Dorsolateral prefrontal cortex (tissue), 122 donors: ENCODE measurements at places on chromosomes 1 and 21.

GRCh38 chr1:165134431-165134830, 222.1 kb downstream of the LMX1A start:
- no peak for DNase-seq

DNA sequence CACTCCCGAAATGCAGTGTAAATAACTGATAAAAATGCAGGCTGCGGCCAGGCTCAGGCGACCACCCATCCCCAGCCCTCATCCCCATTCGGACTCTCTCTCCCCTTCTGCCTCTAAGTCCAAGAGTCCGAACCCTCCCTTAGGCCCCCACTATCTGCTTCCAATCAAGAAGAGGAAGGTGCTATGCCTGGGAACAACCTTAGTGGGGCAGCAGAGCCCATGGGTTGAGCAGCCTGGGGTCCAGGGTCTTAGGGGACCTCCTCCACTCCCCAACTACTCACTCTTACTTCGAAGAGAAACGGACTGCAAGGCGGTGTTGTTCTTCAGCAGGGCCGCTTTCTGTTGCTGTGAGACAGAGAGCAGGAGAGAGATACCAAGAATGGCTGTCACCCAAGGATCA, 12.2 kb downstream of the ARHGEF2 start:
- DNase-seq = no peak

DNA sequence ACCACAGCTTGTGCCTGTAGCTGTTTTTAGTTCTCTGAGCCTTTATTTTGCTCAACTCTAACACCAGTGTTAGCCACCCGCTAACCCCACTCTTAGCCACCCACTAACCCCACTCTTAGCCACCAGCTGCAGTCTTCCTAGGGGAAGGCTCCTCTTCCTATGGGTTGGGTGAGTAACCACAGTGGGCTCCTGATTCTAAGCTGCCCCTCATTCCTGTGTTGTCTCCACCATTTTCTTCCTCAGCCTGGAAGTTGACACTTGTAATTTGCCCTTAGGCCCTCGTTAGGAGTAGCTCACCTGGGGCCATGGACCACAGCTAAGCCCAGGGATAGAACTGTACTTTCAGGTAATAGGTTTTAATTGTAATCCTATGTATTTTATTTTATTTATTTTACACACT, 782.9 kb upstream of the TPTE start:
- no peak for DNase-seq

DNA sequence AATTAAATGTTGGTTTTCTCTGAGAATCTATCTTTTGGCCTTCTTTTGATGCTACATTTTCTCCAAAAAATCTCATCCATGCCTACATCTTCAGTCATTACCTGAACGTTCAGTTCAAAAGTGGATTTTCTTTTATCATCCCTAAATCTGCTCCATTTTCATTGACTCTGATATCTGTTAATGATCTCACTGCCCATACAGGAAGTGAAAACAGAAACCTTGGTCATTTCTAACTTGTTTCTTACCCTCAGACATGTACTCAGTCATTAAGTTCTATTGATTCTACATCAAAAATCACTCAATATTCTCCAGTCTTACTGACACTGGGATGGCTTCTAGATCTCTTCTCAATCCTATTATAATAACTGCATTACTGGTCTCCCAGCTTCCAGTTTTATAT, 22.7 kb downstream of the PRKACB start:
- DNase-seq = no peak

DNA sequence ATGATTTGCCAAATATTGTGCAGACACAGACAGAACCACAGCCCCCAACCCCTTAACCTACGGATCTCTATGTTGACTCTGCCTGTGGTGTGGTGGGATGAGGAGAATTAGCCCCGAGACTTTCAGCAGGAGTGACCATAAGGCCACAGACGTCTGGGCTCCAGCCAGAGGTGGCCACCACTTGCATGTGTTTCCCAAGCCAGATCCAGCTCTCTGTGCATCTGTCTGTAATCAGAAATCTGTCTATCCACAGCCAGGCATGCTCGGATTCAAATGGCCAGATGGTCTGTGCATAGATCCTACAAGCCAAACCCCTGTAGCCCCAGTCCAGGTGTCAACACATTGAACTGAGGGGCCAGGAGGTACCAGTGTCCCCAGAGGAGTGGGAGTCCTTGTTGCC, 140.6 kb downstream of the SYF2 start:
- DNase-seq = no peak

DNA sequence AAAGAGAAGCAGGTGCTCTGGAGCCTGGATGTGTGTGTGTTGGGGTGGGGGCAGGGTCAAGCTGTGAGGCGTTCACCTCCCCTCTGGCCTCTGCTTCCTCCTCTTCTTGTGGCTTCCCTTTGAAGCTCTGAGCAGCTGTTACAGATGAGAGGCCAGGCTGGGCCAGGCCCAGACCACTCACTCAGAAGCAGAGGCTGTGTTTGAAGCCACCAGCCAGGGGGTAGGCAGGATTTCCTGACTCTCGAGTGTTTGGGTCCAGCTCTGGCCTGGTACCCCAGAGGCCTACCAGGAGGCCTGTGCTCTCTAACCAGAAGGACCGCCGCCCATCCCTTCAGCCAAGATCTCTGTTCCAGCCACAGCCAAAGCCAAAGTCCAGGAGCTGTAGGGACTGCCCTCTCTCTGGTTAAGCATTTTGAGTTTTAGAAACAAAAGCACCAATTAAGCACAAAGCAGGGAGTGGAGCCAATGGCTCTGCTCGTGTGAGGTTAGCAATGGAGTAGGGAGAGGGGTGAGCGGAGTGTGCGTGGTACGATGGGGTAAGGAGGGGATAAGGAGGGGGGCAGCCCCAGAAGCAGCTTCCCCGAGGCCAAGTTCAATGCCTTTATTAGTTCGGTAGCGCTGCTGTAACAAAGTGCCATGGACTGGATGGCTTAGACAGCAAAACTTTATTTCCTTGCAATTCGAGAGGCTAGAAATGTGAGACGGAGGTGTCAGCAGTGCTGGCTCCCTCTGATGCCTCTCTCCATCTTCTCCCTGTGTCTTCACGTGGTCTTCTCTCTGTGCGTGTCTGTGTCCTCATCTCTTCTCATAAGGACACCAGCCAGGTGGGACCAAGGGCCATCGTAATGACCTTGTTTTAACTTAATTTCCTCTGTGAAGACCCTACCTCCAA, 20.5 kb downstream of the RCSD1 start:
- no peak for DNase-seq

DNA sequence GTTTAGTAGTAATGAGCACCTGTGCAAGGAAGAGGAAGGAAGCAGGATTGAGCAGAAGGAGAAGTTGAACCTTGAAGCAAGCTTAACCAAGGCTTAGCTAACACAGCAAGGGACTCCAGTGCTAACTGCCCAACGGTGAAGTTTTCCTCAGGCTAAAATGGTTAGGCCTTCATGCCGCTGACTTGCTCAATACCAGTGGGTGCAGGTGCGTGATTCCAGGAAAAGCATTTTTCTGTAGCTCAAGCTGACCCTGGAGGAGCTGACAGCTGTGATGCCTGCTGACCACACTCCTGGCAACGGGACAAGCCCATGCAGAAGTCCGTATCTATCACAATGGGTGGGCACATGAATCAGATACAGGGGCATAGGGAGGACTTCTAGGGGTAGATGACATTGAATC, 76.5 kb upstream of the FGGY start:
- no peak for DNase-seq

DNA sequence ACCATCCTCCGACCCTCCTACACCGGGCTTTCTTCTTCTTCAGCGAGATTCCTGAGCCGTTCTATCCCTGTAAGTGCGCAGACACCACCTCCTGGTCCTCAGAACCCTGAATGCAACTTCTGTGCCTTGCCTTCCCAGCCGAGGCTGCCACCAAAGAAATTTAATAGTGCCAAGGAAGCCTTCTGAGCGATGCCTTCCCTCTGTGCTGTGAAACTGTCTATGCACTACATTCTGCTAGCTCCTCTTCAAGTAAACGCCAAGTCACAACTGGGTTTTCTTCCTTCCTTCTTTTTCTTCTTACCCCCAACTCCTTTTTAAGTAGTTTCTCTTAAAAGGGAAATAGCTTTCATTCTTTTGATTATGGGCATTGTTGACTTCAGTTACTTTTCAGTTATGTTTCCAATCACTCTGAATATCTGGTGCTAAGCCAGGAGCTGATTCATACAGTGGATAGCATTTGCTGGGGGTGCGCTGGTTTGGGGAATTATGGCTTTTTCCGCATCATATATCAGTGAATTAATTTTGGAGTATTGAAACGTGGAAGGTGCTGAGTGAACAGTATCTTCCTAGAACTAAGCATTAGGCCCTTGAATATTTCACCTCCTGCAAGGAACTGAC, 38.6 kb upstream of the GPR88 start:
- DNase-seq = no peak

GRCh38 chr1:37031429-37031828, 2.9 kb downstream of the GRIK3 start:
- DNase-seq = no peak

DNA sequence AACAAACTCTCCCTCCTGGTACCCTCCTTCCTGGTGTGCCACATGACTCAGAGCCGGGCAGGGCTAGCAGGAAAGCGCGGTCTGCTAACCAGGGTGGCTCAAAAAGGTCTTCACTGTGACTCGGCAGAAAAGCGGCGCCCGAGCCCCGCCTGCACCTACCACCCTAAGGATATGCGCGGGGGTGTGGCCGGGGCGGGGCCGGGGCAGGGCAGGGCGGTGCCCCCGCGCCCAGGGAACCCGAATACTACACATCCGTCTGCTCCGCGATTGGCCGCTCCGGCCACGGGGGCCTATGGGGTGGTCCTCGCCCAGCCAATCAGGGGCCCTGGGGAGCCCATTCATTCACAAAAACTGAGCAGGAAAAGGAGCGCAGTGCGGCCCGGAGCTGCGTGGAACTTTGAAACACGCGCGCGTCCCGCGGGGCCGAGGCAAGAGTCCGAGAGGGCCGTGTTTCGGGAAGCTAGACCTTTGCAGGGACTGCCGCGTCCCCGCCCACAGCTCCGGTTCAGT, 1.7 kb downstream of the LRP8 start:
- peak; percentile 76 for DNase-seq

GRCh38 chr1:244092964-244093638, 42.0 kb downstream of the ZBTB18 start:
- DNase-seq = no peak

DNA sequence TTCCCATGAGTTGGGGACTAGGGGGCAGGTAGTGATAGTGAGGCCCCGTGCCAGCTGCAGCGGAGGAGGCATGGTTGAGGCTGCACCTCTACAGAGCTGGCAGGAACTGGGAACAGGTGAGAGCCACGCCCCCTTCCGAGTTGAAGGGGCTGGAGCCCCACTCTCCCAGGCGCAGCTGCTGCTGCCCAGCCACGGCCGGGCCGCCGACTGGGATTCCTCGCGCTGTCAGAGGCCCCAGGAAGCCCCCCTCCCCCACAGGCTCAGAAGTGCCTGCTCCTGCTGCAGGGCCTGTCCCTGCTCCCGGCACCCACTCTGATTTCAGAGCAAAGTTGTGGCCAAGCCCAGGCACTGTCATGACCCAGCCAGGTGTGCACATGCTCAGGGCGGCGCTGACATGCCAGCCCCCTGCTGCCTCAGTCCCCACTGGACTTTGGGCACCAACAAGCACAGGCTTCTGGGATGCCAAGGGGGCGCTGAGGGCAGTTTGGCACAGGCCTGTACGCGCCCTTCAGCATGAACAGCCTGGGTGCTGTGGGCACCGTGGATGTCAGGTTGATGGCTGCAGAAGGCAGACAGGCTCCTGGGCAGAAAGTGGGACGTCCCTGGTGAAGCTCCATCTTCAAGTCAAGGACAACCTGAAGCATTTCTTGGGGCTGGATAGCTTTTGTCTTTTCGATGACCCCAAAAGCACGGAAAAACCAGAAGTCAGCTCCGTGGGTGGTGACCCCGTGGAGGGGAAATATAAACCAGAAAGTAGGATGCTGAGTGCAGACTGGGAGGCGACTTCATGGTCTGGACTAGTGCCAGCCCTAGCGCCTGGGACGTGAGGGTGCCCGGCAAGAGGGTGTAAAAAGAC, 121.5 kb downstream of the SIM2 start:
- no peak for DNase-seq

DNA sequence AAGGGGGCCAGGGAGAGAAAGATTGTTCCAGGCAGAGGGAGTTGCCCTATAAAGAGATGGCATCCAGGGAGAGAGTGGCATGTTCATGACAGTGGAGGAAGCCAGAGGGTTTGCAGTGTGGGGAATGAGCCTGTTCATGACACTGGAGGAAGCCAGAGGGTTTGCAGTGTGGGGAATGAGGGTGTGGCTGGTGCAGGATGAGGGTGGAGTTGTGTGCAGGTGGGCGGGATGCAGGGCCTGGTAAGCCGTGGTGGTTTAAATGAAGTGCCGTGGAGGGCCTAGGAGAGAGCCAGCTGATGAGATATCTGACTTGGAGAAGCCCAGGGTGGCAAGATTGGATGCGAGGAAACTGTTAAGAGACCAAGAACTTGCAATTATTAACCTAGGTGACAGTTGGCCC, 131.8 kb downstream of the CAMTA1 start:
- no peak for DNase-seq

- no peak for DNase-seq
Measured at GRCh38 chr1:68370101-68370915, 79.4 kb downstream of the RPE65 start.

DNA sequence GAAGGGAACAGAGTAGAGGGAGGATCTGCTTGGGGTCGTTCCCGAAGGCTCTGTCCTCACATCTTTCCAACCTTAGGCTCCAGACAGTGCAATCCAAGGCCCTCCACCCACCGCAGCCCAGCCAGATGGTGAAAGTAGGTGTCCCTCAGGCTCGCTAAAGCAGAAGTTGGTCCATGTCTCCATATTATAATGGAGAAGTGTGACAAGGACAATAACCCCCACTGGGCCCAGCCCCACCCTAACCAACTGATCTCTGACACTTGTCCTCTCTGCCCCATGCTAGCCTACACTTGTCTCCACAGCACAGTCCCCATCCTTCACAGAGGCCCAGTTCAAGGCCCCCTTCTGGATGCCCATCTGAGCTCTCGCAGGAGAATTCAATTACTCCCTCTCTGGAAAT, 48.7 kb downstream of the DMAP1 start:
- no peak for DNase-seq

GRCh38 chr1:248793592-248793991, 32.1 kb downstream of the SH3BP5L start:
- no peak for DNase-seq

DNA sequence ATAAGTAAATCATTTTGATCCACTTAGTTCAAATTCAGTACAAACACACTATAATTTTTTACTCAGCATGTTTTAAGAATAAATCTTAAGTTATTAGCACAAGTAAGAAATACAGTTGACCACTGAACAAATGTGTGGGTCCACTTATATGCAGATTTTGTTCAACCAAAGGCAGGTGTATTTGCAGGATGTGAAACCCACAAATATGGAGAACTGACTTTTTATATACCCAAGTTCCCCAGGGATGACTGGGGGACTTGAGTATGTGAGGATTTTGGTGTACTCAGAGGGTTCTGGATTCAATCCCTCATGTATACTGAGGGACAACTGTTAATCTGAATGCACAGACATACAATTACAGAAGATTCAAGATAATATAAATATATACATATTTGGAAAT, 25.7 kb upstream of the ERICH3 start:
- DNase-seq = no peak

DNA sequence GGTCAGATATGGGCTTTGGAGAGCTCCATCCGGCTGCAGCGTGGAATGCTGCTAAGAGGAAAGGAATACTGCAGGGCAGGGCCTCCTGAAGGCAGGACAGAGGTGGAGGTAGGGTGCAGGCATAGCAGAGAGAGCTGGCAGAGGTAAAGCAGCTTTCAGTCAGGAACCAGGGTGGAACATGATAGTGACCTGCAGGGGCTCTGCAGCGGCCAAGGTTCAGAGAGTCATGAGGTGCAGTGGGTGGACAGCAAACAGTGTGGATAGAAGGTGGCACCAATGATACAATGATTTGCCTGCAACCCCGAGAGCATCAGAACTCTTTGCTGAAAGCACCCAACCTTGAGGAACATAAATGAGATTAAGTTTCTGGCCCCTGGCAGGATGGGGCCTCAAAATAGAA, 119.3 kb downstream of the BEND5 start:
- DNase-seq = no peak

GRCh38 chr1:193115629-193116227, 6.1 kb upstream of the CDC73 start:
- DNase-seq = no peak
